ENCODE measurements at places on chromosomes 1 and 21. TPM values are rescaled to one million over a fixed set of nuclear protein-coding genes. Genes with fewer than 3 reads are reported as not detected.

GRCh38 chr21:38330666-38331065 lies 73.9 kb downstream of the KCNJ15 start:
- no peak for DNase-seq

GRCh38 chr1:226216056-226216455 lies 7.4 kb upstream of the MIXL1 start:
- no peak for DNase-seq

DNA sequence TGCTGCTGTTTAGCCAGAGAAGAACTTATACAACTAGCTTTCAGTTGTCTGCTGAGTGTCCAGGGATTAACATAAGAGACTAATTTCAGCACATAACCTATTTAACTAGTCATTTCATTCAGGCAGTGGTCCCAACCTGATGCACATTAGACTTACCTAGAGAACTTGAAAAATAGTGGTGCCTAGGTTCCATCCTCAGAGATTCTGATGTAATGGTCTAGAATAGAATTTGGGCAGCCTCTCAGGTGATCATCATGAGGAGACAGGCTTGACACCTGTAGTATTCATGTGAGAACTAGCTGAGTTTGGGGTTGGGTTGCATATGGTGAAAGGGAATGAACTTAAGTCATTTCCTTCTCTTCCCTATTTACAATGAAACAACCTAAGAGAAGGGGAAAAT lies 24.8 kb downstream of the CNST start:
- DNase-seq, result no peak

- DNase-seq, result no peak
Observed at GRCh38 chr1:239098400-239099037, 287.8 kb upstream of the CHRM3 start.

GRCh38 chr1:19698181-19698580 lies 33.5 kb downstream of the HTR6 start:
- DNase-seq, result no peak

DNA sequence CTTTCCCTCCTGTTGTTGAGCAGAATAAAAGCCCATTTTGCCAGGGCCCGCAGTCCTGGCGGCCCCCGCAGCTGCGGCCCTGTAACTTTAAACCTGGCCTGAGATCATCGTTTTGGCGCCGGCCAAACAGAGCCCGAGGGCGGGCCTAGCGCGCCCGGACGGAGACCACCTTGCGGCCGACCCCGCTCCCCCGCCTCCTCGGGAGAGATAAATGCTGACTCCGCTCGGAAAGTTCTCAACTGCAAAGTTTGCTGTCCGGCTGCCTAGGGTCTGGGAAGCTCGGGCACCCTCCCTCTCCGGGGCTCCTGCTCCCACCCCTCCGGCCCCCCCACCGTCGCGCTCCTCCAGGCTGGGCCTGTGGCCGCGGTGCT lies at the start of gene PDPN:
Gene PDPN (plus strand): TSS at position 238 of the 371 bp plus-strand sequence. CDS start 202 bp downstream, outside the sequence.
- DNase-seq, result peak; percentile 55

Gene CCDC181
- polyA plus RNA-seq, result 3.4 TPM

Gene LINGO4
- 0.05 TPM for polyA plus RNA-seq
